ENCODE measurements at places on chromosomes 16 and 17.

DNA sequence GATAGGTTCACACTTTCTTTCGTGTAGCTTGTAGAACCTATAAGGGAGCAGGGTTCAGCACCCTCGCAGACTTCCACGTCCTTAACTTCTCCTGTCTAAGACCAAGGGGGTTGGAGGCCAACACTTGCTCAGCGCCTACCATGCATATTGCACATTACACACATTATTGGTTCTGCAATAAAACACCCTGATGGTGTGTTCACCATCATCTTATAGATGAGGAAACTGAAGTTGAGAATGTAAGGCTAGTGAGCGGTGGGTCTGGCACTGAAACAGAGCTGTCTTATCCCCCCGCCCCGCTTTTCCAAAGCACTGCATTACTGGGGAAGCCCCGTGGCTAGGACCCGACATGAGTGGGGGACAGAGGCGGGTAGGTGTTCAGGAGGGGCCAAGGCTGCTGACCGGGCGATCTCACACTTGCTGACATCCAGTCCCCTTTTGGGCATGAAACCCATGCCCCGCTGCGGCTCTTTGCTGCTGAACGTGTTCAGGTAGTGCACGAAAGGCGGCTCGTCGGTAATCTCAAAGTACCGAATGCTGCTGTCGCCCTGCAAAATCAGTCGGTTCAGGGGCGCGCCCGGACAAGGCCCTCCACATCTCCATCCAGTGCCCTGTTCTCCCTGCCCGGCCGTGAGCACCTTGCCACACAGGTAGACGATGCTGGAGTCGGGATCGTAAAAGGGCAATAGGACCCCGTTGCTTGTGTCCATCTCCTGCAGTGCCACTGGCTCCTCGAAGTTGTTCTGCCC lies 6.2 kb downstream of the CORO6 start:
- DNase-seq, result no peak

- no peak for DNase-seq
These were observed 13.0 kb downstream of the CDYL2 start for GRCh38 chr16:80791411-80791810.

DNA sequence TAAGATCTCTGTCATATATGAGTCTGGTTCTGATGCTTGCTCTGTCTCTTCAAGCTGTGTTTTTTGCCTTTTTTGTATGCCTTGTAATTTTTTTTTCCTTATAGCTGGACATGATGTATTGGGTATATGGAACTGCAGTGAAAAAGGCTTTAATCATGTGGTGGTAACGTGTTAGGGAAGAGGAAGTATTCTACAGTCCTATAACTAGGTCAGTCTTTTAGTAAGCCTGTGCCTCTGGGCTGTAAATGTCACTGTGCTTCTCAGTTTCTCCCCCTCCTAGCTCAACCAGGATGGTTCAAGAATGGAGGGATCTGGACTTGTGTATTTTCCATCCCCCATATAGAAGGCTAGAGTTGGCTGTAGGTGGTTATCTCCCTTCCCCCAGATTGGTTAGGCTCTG lies 202.3 kb upstream of the AXIN2 start:
- no peak for DNase-seq

DNA sequence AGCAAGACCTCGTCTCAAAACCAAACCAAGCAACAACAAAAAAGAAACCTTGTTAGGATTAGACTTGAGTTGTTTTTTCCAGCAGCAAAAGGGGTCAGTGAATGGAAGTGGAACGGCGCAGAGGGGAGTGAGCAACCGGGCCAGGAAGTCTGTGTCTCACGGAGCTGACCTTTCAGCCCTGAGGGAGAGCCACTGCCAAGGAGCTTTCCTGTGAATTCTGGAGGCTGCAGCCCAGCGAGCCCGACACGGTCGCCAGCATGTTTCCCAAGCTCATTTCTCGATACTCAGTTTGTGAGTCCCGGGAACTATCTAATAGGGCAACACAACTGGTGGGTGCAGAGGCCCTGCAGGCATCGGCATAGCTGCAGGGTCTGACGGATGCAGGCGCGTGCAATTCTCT lies 19.6 kb downstream of the TELO2 start:
- DNase-seq, result no peak

- no peak for DNase-seq
These were observed 45.0 kb upstream of the MMP2 start for GRCh38 chr16:55434000-55434399.
